Smooth muscle cell of the pulmonary artery (primary cell): ENCODE measurements at places on chromosomes 7 and 10. TPM values are rescaled to one million over a fixed set of nuclear protein-coding genes. Genes with fewer than 3 reads are reported as not detected.

WNT8B gene
- total RNA-seq, result not detected in 2 replicates

PRPS1L1 gene
- not detected in 2 replicates for total RNA-seq

TUBAL3 gene
- not detected in 2 replicates for total RNA-seq

WDR86 gene
- 0.26 TPM in 2 replicates for total RNA-seq

SRI gene
- 110 and 114 TPM in 2 replicates for total RNA-seq

PITX3 gene
- total RNA-seq, result 0.13 and 0.23 TPM in 2 replicates
